Activated T-helper 9 cell treated with anti-CD3 and anti-CD28 coated beads, Interleukin-2, amount 50 U/mL, for 16 hours (primary cell): ENCODE measurements at places on chromosomes 1 and 21.

- no peak for DNase-seq
Measured at GRCh38 chr1:180029524-180030135, 75.0 kb downstream of the CEP350 start.

DNA sequence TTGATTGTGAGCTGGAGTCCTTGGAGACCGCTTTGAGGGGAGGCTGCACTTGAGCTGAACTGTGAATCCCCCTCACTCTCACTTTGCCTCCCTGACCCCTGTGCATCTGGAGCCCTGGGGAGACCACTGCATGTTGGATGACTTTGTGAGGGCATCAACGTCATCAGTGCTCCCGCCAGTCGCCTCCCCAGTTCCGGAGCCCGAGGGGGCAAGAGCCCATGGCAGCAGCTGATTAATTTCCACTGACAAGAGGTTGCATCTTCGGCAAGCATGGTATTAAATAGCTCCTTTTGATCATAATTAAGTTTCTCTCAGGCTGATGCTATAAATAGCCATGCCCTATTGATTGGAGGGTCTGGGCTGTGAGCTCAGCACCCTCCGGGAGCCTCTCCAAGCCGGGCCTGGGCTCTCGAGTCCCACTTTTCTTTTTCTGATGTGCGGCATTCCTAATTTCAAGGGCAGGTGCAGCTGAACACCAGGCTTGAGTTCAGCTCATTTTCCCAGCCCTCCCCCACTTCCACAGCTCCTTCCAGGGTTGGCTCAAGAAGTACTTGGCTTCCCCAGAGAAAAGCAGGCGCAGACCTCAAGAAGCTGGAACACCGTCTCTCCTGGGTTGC is 33.2 kb downstream of the KCND3 start:
- DNase-seq = no peak

DNA sequence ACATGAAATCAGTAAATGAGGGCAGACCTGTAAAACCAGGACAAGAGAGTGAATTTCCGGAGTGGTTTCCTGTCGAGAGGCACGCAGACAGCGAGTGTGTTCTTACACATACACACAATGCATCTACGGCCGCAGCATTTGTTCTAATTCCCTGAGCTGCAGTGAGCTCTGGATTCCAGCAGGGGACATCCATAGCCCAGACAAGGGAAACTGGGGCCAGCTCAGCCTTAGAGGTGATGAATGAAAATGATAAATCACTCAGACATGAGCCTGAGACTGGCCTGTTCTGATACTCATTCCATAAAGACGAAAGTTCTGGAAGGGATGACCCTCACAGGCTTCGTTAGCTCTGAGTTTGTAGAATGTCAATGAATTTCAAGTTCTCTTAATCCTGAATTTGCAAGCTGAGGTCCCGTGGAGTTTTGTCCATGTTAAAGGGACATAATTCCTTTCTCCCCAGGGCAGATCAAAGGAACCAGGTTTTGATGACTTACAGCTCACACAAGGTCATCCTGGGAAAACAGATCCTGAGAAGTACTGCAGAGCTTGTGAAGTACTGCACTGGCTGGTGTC is 207.9 kb upstream of the C1orf87 start:
- DNase-seq = no peak

GRCh38 chr21:32653326-32653901 is 41.2 kb upstream of the CFAP298 start:
- DNase-seq = no peak

- no peak for DNase-seq
Measured at GRCh38 chr1:169483500-169483966, 2.2 kb downstream of the SLC19A2 start.

DNA sequence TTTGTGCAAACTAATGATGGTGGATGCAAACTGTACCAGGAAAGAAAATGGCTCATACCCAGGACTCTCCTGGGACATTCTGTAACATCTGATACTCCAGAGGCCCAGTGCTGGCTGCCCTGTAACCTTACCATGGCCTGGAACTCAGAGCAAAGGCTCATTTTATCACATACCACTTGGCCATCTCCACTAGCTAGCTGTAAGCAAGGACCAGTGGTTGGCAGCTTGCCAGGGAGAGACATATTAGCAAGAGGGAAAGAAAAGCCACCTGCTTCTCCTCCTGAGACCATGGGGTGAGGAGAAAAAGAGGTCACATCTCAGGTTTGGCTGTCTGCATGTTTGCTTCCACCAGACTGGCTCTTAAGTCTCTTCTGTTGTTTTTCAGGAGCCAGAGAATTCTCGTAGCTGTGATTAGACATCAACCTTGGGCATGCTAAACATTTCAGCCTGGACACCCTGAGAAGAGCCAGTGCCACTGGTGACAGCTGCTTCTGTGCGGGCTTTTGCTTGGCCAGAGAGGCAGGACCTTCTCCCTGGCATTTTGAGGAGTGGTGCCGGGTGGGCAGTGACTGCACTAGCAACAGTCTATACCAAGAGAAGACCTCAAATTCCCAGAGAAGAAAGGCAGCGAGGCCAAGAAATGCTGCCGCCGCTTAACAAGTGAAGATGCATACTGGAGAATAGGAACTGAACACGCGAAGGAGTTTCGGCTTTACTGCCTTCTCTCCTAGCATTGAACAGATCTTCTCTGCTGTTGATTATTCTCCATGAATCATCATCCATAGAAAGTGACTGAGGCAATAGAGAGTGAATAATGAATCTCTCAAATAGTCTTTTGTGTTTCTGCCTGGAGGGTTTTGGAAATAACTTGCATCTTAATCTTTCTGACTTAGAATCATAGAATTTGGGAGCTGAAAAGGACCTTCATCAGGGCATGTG is 6.7 kb upstream of the INKA2 start:
- DNase-seq = no peak

GRCh38 chr1:110675060-110675791 is 486 bp upstream of the KCNA3 start:
- DNase-seq = no peak

GRCh38 chr1:41044187-41044586 is 22.7 kb upstream of the SLFNL1 start:
- DNase-seq = no peak

- no peak for DNase-seq
Measured at GRCh38 chr21:38470755-38471154, 27.5 kb downstream of the ERG start.

DNA sequence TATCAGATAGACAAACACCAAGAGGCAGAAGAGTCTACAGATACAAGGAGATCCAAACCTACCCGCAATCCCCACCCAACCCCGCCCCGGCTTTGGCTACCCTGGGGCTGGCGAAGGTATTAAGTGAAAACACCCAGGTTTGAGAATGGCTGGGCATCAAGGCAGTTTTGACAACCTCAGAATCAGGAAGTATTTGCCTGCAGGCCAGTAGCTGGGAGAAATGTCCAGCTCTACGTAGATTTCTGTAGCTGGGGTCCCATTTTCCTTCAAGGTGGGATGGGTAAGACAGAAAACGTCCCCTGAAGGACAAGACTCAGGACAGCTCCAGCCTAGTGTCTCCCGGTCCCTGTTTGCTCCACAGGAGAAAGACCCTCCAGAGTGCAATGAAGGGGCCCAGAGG is 101.8 kb upstream of the ERG start:
- DNase-seq = no peak

GRCh38 chr1:54475946-54476516 is 69.8 kb upstream of the SSBP3 start:
- DNase-seq = no peak

DNA sequence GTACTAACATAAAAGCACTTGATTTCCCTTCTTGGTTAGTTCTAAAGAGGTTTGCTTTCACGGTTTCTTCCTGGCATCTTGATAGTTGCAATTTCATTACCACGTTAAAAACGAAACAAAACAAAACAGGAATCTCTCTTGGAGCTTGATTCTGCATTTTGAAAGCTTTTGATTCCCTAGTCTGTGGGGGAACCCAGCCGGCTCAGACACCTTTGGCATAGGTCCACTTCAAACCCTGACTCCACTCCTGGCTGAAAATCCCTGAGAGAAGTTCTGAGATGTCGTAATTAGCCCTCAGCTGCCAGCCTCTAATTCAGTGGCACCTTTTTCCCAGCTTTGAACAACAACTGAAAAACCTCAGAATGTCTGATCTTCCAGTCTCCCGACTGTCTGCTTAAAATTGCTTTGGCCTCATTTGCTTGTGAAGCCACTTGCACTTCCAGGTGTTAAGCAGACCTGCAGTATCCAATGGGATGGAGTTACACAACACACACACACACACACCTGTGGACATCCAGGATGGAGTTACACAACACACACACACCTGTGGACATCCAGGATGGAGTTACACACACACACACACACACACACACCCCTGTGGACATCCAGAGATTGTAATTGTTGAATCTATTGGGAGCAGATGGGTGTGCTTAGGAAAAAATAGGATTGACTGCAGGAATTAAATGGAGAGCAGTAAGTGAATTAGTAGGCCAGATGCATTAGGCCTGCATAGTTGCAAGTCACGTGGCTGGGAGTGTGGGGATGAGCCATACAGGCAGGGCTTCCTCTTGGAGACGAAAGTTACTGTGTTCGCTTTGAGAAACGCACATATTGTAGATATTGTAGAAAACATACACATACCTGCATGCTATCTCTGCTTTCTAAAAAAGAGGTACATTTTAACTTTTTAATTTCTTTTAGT is 285.6 kb upstream of the FMN2 start:
- no peak for DNase-seq

- DNase-seq = no peak
Measured at GRCh38 chr21:37915941-37916309, 332 bp downstream of the KCNJ6 start.

DNA sequence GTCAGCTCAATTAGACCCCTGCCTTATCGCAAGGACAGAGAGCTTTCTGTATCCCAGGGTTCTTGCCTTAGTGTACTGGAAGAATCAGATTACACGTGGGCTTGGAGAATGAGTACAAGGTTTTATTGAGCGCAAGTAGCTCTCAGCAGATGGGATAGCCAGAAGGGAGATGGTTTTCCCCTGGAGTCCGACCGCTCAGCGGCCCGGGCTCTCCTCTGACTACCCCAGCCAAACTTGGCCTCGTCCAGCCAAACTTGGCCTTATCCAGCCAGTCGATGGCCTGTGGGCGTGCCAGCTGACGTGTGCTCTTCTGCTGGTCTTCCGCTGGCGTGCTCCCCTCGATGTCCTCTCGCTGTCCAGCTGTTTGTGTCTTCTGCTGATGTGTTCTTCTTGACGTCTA is 136.9 kb downstream of the SYT14 start:
- no peak for DNase-seq

- no peak for DNase-seq
Measured at GRCh38 chr1:209382231-209383100, 201.0 kb upstream of the CAMK1G start.

GRCh38 chr21:19463966-19464365 is 1060.4 kb upstream of the TMPRSS15 start:
- no peak for DNase-seq

DNA sequence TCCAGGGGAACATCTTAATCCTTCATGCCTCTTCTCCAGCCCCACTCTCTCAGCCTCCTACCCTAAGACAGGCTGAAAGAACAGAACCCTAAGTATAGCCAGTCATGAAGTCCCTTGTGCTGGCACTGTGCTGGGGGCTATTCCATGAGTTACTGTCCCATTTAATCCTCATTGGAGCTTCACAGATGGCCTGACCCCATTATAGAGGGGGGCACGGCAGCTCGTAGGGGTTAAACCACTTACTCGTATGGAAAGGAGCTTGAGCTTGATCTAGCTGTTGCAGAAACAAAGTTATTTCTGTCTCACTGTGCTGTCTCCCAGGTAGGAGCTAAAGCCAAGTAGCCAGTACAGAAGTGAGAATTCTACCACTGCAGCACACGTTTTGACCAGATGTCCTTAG is 203.2 kb upstream of the COA6 start:
- DNase-seq = no peak

DNA sequence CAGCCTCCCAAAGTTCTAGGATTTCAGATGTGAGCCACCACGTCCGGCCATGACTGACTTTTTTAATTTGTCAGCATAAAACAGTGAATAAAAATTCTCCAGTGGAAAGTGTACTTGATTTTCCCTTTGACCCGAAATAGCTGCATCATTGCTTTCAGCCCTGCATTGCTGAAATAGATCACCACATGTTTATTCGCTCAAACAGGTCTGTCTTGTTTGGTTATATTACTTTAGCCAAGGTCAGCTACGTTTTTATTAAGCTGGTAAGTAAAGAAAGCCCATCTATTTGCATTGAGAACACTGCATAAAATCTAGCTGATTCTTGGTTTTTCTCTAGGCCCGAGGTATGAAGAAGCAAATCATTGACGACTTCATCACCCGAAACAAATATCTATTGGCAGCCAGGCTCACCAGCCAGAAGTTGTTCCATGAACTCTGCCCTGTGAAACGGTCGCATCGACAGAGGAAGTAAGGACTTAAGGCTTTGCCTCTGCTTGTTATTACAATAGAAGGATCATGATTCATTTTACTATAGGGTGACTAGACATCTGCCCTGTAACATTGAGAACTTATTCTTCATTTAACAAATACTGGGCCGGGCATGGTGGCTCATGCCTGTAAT is 25.6 kb downstream of the AGMAT start:
- DNase-seq = no peak

- no peak for DNase-seq
Measured at GRCh38 chr1:1058921-1059493, 15.1 kb downstream of the RNF223 start.

GRCh38 chr1:24801176-24801575 is 55.9 kb downstream of the CLIC4 start:
- no peak for DNase-seq

DNA sequence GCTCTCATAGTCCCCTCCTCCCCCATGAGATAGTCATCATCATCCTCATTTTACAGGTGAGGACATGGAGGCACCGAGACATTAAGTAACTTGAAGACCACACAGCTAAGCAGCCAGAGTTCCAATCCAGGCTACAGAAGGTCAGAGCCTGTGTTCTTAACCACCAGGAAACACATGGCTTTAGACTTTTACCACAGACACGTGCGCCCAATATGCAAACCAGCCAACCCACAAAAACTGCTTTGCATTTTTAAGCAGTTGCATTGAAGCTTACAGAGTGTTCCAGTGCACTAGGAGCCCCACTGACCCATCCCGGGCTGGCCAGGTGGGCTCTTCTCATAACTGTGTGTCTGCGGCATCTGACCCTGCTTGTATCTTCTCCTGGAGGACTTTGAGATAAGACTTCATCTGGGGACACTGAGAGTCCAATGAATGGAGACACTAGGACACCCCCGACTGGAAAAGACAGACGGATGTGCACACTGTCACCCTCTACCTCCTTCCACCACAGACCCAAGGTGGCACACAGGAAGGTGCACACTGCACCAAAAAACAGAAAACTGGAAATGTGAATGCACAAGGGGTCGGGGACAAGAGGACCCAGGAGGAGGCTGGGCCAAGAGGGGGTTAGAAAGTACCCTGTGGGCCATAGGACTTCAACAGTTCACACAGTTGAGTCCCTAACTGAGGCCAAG is 56.4 kb downstream of the ETS2 start:
- no peak for DNase-seq

- DNase-seq = no peak
Measured at GRCh38 chr21:14753466-14754258, 207.5 kb upstream of the SAMSN1 start.

- no peak for DNase-seq
Measured at GRCh38 chr21:28737674-28738419, 254.8 kb downstream of the LTN1 start.
